ENCODE measurements at places on chromosomes 13 and 19. TPM values are rescaled to one million over a fixed set of nuclear protein-coding genes. Genes with fewer than 3 reads are reported as not detected.

Gene APOC4
- 0.22 TPM for total RNA-seq

Gene ANGPTL8
- not detected for total RNA-seq

Gene CD33
- total RNA-seq = 3.0 TPM

Gene ZIM2
- 6.6 TPM for total RNA-seq

Gene ZNF274
- 18.8 TPM for total RNA-seq

Gene GPC5
- total RNA-seq = 15.2 TPM

Gene TTC9B
- 19.9 TPM for total RNA-seq

Gene KCTD12
- 155 TPM for total RNA-seq

Gene POU2F2
- 2.9 TPM for total RNA-seq

Gene GJA3
- total RNA-seq = 1.6 TPM

Gene FCAR
- 9.1 TPM for total RNA-seq

Gene ZNF573
- 30.5 TPM for total RNA-seq

Gene RNASEH2A
- 11.3 TPM for total RNA-seq

Gene TEX26
- total RNA-seq = 2.6 TPM

Gene DPF1
- 14.4 TPM for total RNA-seq

Gene COG6
- total RNA-seq = 48.9 TPM

Gene MUC16
- under 0.01 TPM for total RNA-seq

- DNase-seq = no peak
Observed at GRCh38 chr13:45966715-45967114, 85.8 kb downstream of the ZC3H13 start.

GRCh38 chr19:16385296-16385695 is 60.7 kb downstream of the KLF2 start:
- no peak for DNase-seq

GRCh38 chr13:79245937-79246577 is 160.0 kb downstream of the RBM26 start:
- DNase-seq = no peak

- peak; percentile 21 for DNase-seq
Observed at GRCh38 chr13:110799246-110800236, 86.0 kb downstream of the ING1 start.

- DNase-seq = no peak
Observed at GRCh38 chr19:56710437-56710836, 38.9 kb upstream of the ZNF835 start.

- DNase-seq = no peak
Observed at GRCh38 chr13:97057176-97057575, 62.9 kb upstream of the OXGR1 start.

DNA sequence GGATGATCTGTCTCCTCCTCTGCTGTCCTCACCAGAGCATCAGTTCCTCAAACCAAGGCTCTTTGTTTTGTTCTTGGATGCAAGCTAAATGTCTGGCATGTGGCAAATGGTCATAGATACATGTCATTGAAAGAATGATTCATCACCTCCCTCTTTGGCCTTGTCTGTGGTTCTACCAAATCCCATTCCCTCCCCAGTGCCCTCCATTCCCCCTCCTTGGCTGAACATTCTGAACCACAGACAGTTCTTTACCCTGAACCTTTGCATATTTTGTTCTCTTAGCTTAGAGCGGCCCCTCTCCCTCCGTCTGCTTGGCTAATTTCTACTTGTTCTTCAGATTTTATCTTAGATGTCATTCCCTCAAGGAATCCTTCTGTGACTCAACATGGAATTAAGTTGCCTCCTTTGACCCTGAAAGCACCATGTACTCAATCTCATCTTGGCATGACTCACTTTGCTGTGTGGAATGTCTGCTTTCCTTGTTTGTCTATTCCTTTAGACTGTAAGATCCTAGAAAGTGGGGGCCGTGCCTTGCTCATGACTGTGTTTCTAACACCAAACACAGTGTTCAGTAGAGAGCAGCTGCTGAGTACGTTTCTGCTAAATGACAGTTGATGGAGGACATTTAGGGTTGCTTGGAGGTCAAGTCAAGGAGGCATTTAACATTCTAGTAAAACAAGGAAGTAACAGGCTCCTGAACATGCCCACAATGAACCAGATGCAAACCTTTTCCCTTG is 8.1 kb downstream of the ALOX5AP start:
- DNase-seq = no peak

DNA sequence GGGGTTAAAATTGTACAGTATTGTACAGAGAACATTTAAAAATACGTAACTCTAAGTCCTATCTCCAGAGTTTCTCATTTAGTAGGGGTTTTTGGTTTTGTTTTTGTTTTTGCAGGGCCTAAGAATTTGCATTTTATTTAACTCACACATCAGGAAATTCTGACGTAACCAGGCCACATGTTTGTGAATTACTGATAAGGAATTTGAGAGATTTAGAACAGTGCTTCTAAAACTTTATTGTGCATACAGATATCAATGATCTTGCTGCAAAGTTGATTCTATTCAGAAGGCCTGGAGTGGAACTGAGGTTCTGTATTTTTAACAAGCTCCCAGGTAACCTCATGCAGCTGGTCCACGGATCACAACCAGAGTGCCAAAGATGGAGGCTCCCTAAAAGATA is 49.3 kb downstream of the LIG4 start:
- DNase-seq = no peak

DNA sequence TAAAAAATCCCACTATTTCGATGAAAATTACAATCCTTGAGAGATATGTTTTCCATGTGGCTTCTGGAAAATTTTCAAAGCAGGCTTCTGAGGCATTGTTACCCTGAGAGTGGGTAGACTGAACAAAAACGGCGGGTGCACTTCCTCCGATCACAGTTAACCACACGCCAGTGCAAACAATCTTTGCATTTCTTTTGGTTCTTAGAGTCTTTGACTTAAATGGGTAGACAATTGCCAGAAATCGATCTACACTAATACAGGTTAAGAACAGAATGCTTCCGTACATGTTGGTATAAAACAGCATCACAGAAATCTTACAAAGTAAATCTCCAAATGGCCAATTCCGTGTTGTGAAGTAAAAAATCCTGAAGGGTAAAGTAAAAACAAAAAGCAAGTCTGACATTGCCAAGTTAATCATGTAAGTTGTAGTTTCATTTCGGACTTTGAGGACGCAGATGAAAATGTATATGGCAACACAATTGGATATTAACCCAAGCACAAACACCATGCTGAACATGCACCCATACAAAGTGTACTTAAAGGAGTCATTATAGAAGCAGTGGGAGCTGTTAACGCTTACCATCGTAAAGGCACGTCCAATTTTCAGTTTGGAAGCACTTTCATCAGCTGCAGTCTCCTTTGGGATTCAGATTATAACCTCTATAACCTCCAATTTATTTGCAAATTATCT is 927 bp downstream of the LPAR6 start:
- no peak for DNase-seq

- DNase-seq = no peak
Observed at GRCh38 chr19:16394681-16395375, 70.2 kb downstream of the KLF2 start.

GRCh38 chr13:76132532-76132931 is 496.4 kb downstream of the LMO7 start:
- no peak for DNase-seq

GRCh38 chr19:5926641-5927440 is 12.8 kb downstream of the CAPS start:
- DNase-seq = peak; percentile 69

DNA sequence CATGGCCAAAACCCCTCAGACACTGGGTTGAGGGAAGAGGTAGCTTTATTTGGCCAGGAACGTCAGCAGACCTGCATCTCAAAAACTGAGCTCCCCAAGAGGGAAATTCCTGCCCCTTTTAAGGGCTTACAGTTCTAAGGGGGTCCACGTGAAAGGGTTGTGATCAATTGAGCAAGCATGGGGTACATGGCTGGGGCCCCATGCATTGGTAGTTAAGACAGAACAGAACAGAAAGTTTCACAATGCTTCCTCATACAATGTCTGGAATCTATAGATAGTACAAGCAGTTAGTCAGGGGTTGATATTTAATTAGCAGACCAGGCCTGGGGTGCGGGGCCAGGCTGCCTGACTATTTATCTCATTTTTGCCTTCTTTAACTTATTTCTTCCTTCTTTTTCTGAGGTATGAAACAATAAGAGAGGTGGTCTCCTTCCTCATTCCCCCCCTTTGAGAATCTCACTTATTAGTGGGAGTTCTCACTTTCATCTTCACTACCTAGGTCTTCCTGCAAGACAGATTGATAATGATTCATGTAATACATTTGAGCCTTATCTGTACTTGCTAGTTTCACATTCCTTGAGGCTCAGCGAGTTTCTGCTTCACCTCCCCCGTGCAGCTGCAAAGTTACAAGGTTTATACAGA is 84.8 kb downstream of the SLC25A15 start:
- DNase-seq = no peak

DNA sequence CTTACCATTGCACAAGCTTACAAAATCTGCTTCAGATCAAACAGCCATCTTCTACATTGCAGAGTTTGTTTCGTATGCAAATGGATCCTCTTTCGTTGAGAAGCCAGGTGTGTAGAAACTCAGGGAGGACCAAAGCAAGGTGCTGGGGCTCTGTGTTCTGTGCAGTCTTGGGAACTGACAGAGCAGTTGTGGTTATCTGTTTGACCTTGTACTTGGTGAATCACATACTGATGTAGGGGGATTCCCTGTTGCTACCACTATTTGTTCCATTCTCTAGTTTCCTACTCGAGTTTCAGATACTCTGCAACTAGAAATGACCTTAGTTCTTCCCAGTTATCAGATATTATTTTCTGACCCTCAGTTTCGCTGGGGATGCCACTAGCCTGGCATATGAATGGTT is 95.2 kb upstream of the CLDN10 start:
- DNase-seq = no peak

- no peak for DNase-seq
Observed at GRCh38 chr13:45143346-45143751, 23.0 kb downstream of the GTF2F2 start.

GRCh38 chr13:83919775-83920174 is 37.5 kb upstream of the SLITRK1 start:
- no peak for DNase-seq

DNA sequence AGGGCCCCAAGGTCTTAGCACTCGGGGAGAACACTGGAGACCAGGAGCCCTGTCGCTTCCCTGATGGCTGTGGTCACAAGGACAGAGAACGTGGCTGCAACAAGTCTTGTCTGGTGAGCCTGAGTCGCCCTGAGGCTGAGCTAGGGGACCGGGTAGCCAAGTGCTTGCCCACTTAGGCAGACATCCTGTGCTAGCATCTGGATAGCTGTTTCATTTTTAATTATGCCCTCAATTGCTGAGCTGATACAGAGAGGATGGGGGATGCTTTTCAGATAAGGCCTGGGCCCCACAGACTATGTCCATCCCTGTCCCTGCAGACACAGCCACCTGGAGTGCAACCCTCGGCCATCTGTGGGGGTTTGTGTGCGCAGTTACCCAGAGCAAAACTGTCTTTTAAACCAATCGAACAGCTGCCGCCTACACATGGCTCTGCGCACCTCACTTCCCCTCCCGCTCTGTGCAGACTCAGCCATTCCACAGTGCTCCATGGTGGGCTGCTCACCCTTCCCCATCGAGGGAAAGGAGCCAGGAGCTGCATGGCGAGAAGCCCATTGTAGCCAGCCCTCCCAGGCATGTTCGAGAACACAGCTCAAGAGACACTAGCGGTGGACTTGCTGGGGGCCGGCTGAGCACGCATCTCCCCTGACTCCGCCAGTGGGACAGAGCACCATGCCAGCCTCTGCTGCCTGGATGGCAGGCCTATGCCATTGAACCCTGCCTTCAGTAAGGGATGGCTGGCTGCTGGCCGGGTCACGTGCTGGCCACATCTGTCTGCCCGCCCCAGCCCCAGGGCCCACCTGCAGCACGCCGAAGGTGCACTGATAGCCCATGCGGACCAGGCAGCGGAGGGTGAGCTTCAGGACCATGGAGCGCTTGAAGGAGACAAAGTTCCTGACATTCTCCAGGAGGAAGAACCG is 19.4 kb upstream of the EIF3G start:
- DNase-seq = no peak

DNA sequence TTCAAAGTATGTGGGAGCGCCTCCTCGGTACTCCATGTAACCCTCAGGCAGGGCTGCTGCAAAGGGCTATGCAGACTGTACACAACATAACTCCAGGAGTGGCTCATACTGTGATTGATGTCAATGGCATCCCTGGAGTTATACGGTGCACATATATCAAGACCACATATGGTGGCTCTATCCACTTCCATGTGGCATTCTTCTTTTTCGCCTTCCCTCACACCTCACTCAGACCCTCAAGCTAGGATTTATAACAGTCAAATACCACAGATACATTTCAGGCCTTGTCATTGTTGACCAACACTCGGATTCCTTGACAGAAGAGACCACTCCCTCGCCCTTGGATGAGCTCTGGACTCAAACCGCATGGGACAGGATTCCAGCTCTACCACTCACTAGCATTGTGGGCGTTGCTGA is 11.3 kb upstream of the UBL3 start:
- DNase-seq = no peak
